ENCODE measurements at places on chromosomes 16 and 17.
A peak's percentile ranks its signal among the peaks of the same experiment; 100 is the strongest.

- DNase-seq = peak; percentile 43
Observed at GRCh38 chr17:17309356-17309755, 6.2 kb downstream of the NT5M start.

DNA sequence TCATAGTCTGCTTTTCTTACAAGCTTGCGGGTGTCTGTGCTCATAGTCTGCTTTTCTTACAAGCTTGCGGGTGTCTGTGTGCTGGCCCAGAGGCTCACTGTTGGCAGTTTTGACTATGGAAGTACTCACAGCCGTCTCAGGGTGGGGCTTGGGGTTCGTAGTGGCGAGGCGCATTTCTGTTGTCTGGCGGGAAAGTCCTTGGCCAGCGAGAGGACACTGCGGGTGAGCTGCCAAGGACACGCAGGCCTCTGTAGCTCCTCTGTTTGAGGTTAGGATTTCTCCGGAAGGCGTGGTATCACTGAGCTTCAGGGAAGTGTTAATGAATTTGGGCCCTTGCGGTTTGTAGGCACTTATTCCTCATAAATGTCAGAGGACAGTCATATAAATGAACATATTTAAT is 13.5 kb downstream of the TBCD start:
- DNase-seq = no peak

DNA sequence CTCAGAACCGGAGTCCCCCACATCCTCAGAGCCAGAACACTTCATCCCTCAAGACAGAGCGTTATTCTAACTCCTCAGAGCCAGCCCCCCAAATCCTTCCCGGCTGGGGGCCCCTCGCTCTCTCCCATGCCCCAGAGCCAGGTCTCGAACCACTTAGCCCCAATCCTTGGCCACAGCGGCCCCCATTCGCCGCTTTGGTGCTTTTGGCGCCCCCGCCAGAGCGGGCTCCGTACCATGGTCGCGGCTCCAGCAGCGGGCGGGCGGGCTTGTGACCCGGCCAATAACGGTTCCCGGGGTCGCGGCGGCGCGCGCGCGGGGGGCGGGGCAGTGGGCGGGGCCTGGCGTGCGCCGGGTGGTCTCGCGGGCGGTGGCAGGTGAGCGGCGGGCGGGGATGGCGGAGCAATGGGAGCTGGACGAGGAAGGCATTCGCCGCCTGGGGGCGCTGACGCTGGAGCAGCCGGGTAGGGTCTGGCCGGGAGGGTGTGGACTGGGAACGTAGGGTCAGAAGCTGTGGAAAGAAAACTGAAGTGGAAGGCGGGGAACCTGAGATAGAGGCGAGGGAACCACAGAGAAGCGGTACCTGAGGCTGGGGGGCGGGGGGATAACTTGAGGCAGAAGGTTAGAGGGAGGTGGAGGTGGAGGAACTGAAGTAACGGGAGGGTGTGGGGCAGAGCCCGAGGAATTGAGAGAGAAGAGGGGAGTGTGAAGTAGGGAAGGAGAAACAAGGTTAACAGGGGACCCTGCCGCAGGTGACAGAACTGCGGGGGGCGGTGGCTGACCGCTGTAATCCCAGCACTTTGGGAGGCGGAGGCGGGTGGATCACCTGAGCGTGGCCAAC is at the start of the genes KCTD19 and LRRC36:
KCTD19 (minus strand) TSS at position 270 of the 838 bp plus-strand sequence; CDS start at position 236, 34 bp downstream.
LRRC36 (plus strand) TSS at position 344 of the 838 bp plus-strand sequence; CDS start at position 392, 48 bp downstream.
- DNase-seq = no peak

GRCh38 chr17:45149669-45150664 is 1.7 kb downstream of the HEXIM1 start:
- DNase-seq = peak; percentile 64

DNA sequence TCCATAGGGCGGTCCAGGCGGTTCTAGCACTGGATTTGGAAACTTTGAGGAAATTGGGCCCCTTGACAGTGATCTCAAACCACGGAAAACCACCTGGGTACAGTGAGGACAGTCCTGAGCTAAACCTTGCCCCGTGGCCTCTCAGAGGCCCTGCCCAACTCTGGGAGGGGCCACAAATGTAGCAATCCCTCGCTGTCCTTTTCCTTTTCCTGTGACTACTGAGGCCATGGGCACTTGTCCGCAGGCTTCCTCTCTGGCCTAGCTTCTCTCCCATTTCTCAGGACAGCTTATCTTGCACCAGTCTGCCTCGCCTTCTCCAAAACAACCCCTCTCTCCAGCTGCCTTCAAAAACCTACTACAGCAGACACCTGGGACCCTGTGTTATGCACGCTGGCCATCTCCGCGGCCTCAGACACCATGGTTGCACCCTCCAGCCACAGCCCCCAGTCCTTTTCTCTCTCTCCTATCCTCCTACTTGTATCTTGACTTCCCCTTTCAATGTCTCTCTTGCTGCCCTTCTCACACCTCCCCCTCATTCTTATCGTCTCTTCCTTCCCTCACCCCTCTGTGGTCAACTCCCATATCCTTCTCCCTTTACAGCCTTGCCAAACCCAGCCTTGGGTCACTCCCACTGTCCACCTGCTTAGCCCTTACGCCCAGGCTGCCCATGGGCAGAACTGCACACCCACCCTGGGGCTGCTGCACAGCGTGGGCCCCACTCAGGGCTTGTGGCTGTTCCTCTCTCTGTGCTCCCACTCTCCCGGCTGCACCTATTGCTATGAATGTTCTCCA is 7.6 kb downstream of the SCPEP1 start:
- DNase-seq = peak; percentile 53

GRCh38 chr17:71656964-71657858 is 463.6 kb upstream of the SOX9 start:
- DNase-seq = no peak
